Stimulated activated CD8-positive, alpha-beta memory T cell treated with anti-CD3 and anti-CD28 coated beads, Interleukin-15, amount 100 ng/mL, for 4 hours (primary cell): ENCODE measurements at places on chromosomes 3 and 15.

- DNase-seq, result no peak
Measured at GRCh38 chr15:84889313-84889990, 5.0 kb downstream of the SLC28A1 start.

- DNase-seq, result no peak
Measured at GRCh38 chr15:25493823-25494526, 55.2 kb upstream of the UBE3A start.

DNA sequence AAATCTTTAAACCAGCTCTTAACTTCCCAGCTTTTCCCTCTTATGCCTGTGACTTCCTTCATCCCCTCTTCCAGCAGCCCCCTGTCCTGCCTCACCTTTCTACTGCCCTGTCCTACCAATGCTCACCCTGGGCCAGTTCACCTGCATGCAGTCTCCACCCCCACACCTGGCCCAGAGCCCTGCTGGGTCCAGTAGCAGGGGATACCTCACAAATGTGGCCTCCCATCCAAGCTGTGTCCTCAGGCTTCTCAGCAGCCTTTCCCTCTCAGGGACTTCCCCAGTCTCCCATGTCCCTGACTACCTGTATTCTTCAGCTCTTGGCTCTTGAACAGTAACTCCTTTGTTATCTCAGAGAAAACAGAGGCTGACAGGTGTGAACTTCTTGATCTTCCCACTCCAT lies 503.2 kb downstream of the MFSD1 start:
- no peak for DNase-seq

- no peak for DNase-seq
Measured at GRCh38 chr3:159540882-159541495, 447.6 kb upstream of the IL12A start.

GRCh38 chr3:156606729-156607128 lies 51.8 kb upstream of the SSR3 start:
- no peak for DNase-seq
